Stimulated activated CD4-positive, alpha-beta T cell treated with anti-CD3 and anti-CD28 coated beads, TNF-alpha, amount 100 ng/mL, for 48 hours (primary cell): ENCODE measurements at places on chromosomes 2 and 18.

- no peak for DNase-seq
These were observed 3.0 kb downstream of the CNNM4 start for GRCh38 chr2:96763511-96764252.

GRCh38 chr2:15472133-15472532 lies 89.0 kb downstream of the NBAS start:
- no peak for DNase-seq

DNA sequence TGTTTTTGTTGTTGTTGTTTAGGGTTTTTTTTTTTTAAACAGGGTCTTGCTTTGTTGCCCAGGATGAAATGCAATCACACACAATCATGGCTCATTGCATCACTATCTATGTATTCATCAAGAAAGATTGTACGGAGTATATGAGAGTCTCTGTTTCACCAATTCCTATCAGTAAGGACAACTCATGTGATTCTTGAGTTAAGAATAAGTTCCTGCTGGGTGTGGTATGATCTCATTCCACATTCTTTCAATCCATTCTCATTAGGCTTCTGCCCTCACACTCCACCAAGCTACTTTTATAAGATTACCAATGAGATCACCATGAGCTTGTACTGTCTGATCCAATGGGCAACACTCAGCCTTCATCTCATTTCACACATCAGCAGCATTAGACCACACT lies 9.1 kb upstream of the AP1S3 start:
- DNase-seq = no peak

GRCh38 chr2:100214265-100214971 lies 72.0 kb upstream of the AFF3 start:
- DNase-seq = no peak

DNA sequence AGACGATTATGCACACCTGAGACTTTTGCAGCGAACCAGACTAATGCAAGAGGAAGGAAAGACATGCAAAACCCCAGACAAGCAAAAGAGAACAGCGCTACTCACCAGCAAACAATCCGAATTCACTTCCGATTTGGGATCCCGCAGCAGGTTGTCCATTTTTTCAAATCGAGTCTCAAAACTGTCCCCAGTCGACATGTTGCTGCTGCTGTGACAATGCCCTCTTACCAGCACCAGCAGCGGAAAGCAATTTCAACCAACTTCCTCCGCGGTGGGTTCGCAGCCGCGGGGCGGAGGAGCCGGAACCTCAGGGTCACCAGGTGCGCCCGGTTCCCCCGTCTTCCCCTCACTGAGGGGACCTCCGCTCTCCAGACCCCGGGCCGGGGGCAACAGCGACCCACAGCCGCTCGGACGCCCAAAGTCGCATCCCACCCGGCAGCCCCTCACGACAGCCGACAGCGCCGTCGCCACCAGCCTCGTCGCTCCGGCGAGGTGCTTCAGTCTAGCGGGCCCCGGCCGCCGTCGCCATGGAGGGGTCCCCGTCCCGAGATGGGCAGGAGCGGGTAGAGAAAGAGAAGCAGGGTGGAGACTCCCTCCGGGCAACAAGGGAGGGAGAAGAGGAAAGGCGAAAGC lies 784 bp downstream of the ROCK1 start:
- peak; percentile 41 for DNase-seq

DNA sequence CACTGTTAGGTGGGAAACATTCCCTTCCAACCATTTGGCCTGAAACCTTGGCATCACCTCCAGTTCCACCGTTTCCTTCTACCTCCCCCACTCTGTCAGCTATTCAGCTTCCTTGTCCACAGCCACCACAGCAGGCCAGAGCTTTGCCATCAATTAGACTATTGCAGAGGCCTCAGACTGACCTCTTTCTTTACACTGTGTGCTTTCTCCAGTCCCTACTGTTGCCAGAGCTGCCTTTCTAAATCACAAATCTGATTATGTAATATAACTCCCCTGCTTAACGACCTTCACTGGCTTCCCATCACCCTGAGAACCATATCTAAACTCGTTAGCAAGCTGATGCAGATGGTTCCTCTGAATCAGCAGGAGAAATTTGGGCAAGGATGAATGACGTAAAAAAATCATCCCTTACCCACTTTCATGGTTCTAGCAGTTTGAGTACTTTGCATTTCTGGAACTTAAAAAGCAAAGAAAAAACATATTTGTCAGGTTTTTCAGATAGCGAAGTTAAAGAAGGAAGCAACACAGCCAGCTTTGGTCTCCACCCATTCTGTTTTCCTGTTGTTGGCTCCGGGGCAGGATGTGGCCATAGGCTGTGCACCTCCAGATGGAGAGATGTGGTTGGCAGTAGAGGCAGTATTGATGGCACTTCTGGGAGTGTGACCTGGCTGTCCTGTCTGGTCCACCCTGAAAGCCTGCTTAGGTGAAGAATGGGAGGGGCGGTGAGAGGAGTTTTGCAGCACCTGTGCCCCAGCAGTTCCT lies 422.1 kb downstream of the PARD3B start:
- DNase-seq = peak; percentile 20

DNA sequence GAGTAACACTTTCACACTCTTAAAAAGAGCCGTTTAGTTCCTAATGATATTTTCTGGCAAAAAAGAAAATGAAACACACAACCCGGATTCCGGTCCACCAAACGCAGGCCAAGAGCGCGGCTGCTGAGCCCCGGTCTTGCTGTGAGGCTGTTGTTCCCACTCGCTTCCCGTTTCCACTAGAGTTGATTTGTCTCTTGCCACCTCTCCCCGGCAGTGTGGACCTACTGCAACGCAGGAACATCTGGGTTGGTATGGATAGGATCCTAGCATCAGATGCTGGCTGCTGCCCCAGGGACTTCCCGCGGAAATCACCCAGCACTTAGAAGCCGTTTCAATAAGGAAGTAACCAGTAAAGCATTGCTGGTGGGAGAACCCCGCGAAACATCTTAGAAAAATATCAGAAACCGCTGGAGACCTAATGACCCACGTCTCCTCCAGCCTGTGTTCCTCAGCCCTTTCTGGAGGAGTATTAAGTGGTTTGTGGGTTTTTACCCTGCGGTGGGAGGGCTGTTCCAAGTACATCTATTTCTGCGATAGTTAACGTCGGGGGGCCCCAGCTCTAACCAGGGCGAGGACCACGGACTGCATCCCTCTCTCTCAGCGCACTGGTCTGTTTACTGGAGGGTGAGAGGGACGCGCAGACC lies 939 bp downstream of the DOCK10 start:
- peak; percentile 43 for DNase-seq

DNA sequence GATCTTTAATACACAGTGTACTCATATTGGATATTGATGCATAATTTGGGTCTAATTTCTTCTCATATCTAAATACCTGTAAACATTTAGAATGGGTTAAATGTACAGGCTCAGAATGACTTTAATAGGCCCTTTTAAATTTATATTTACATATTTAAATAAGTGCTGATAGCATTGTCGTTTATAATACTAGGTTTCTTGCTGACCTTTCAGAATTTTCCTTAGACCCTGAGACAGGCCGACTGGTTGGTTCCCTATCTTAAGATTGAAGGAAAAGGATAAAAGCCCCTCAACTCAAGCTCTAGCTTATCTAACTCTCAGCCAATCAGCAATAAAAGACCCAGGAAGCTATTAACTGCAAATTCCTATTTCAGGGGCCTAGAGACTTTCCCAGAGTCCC lies 67.8 kb upstream of the HNMT start:
- DNase-seq = no peak

DNA sequence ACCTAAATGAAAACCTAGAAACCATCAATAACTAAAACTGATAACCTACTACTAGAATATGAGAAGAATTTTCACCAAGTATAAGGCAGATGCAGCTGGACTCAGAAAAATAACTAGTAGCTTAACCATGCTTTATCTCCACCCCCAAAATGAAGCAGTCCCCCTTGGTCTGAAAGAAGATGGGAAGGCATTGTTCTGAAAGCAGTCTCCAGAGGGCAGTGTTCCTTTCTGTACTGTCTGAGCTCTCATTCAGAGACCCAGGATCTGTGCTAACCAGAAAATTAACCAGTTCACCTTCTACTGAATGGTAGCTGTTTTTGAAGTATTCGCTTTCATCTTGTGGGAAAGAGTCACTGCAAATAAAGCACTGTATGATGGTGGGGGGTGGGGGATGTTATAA lies 273.0 kb downstream of the PDE11A start:
- no peak for DNase-seq

DNA sequence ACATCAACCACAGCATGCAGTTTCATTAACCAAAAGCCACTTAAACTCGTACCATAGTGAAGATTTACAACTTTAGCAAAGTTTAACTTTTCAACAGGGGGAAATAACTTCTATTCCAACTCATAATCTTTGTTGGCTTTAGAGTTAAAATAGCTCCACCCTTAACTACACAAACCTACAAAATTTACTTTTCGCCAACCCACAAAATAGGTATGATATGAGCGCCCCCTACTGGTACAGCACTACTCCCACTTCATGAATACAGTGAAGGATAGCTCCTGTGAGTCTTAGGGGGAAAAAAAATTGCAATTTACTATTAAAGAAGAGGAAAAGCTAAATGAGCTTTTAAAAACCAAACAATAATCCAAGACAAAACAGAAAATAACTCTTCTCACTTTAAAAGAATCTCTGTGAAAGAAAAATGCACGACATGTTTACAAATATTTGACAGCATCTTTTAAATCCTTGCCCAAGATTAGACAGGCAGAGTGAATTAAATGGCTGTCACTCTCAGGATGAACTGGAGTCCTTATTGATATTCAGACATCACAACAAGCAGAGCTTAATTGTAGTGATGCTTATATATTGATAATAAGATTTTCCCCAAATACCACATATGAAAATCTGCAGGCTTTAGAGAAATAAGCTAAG lies 32.2 kb downstream of the TMEFF2 start:
- peak; percentile 21 for DNase-seq

DNA sequence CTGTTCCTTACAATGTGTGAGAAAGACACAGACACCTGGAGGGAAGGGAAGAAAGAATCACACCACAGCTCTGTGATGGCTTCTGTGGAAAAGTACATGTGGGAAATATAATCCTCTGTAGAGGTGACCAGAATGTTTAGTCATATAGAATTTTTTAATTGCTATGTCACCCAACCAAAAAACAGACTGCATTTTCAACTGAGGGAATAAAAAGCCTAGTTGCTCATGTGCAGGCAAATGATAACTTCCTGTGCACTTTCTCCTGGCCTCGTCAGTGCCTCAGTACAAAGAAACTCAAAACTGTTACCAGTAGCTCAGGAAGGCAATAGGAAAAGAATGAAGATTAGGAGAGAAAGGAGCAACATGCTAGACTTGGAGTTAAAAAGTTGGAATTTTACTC lies 326.8 kb downstream of the OSR1 start:
- DNase-seq = no peak

DNA sequence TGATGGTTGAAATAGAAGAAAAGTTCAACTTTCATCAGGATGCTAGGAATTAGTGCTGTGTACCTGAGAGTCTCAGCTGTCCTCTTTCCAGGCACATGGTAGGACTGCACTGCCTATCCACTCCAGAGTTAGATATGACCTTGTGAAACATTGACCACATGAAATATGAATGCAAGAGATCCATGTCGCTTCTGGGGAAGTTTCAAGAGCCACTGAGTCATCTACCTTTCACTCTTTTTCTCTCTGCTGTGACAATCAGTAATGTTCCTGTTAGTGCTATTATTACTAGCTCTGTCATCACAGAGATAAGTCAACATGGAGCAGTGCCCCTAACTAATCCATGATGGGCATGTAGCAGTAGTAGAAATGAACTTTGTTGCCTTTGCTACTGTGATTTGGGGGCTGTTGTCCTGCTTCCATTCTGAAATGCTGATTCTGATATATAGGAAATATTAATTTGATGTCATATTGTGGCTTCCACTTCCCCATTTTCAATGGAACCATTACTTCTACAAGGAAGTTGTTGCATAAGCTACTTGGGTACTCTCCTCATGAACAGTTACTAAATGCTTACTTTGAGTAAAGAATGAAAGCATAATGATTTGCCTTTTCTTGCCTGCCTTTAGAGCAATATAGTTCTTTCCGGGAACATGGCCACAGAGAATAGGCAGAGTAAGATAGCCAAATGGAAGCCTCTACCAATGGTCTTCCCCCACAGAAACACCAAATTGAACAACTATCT lies 192.8 kb upstream of the ZNF521 start:
- no peak for DNase-seq

GRCh38 chr18:3689091-3689490 lies 239.1 kb downstream of the TGIF1 start:
- no peak for DNase-seq

- no peak for DNase-seq
These were observed 5.1 kb downstream of the HNMT start for GRCh38 chr2:137969418-137969765.

- DNase-seq = no peak
These were observed 15.0 kb downstream of the GLI2 start for GRCh38 chr2:120750488-120751210.

DNA sequence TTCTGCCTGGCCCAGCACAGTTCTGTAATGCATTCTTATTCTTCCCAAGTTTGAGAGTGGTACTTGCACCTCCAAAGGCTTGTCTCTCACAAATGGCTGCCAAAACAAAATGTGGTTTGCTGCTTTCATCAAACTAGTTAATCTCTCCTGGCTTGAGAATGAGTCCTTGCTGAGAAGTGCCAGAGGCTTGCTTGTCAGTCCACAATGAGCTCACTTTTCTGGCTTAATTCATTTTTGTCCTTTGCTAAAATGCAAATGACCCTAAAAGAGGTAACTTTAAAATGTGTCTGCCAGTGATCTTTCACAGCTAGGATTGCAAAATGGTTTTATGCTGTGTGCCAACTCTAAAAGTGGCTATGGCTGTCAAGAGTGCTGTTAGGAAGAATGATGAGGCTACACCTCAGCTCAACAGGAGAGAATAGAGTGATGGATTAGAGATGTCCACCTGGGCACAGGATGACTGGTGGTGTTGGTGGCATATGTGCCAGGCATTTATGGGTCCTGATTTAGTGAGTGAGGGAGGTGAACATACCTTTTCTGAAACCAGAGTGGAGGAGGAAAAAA lies 291.2 kb upstream of the HNMT start:
- DNase-seq = no peak

DNA sequence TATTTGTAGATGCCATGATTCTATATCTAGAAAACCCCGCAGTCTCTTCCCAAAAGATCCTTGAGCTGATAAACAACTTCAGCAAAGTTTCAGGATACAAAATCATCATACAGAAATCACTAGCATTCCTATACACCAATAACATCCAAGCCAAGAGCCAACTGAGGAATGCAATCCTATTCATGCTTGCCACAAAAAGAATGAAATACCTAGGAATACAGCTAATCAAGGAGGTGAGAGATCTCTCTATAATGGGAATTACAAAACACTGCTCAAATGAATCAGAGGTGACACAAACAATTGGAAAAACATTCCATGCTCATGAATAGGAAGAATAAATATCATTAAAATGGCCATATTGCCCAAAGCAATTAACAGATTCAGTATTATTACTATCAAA lies 551.4 kb upstream of the SLC39A10 start:
- DNase-seq = no peak
